ENCODE measurements at places on chromosomes 16 and 17.

DNA sequence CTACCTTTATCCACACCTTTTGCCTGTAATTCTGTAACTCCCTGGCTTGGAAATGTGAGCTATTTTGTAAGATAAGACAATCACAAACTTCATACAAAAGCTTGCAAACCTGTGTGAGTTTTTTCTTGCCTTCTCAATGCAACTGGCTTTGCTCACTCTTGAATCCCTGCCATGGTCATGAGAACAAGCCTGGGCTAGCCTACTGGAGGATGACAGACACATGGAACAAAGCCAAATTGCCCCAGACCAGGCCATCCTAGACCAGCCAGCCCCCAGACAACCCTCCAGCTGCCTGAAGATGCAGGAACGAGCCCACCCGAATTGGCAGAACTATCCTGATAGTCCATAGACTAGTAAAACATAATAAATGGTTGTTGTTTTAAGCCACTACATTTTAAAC is 466.6 kb upstream of the ERCC4 start:
- DNase-seq: no peak

GRCh38 chr17:74790161-74791058 is 14.3 kb upstream of the NAT9 start:
- DNase-seq: no peak

GRCh38 chr17:38605411-38605840 is 326 bp downstream of the SRCIN1 start:
- peak; percentile 46 for DNase-seq

DNA sequence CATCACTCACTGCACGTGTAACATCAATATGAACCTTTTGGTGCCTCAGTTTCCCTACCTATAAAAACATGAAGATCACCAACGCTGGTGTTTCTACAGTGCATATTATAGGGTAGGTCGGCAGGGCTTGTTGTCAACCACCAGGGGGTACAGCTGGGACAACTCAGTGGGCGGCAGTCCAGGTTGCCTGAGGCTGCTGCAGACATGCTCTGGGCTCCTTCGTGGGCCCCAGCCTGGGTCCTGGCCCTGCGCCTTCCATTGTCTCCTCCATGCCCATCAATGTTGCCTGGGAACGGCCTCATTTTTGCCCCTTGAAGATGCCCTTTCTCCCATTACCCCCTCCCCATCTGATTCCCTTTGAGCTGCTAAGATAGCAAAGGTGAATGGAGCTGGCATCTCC is 89.8 kb downstream of the GSG1L start:
- no peak for DNase-seq

DNA sequence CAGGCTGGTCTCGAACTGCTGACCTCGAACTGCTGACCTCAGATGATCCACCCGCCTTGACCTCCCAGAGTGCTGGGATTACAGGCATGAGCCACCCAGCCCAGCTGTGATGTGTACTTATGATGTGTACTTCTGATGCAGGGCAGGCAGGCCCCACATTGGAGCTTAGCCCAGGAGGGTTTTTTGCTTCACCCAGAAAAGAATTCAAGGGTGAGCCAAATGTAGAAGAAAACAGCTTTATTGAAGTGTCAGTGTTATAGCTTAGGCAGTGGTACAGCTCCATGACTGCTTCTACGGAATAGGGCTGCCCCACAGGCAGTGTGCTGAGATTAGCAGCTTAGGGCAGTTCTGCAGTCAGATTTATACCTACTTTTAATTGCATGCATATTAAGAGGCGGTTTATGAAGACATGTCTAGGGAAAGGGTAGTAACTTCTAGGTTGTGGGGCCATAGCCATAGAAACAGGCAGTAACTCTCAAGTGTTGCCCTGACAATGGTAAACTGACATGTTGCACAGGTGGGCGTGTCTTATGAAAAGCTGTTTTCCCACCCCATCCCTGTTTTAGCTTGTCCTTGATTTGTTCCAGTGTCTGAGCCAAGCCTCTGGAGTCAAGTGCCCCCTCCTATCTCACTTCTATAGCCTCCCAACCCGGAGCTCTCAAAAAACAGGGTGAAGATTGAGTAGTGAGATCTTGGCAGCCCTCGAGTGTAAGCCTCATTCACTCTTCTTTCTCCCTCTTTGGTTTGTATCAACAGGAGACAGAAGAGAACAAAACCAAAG is 24.1 kb upstream of the POLR3E start:
- DNase-seq: no peak

DNA sequence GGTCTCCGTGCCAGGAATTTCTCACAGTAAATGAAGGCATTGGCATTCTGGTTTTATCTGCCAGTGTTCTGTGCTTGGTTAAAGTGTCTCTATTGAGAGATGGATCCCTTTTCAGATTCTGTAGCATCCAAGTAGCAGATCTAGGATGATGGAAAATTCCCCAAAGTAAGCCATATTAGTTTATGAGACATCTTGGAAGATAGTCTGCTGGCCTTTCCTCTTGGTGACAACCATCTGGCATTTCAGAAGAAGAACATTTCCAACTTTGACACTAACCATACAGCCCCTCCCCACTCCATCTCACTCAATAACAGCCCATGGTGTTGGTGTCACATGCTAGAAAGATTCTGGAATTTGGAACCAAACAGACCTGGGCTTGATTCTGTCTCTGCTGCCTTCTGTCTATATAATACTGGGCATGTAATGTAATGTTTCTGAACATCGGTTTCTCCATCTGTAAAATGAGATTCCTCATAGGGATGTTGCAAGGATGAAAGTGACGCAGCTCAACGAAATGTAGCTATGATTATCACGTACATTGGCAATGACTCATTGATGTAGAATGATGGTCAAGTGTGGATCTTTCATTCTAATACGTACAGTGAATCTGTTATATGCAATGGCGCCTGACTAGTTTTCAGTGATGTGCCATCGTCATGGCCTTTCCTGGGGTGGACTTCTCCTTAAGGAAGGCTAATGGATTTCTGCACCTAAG is 32.6 kb upstream of the PIRT start:
- no peak for DNase-seq

GRCh38 chr16:59527206-59527997 is 793.3 kb upstream of the GOT2 start:
- no peak for DNase-seq

GRCh38 chr16:71353736-71354135 is 4.8 kb upstream of the CALB2 start:
- peak; percentile 3 for DNase-seq

DNA sequence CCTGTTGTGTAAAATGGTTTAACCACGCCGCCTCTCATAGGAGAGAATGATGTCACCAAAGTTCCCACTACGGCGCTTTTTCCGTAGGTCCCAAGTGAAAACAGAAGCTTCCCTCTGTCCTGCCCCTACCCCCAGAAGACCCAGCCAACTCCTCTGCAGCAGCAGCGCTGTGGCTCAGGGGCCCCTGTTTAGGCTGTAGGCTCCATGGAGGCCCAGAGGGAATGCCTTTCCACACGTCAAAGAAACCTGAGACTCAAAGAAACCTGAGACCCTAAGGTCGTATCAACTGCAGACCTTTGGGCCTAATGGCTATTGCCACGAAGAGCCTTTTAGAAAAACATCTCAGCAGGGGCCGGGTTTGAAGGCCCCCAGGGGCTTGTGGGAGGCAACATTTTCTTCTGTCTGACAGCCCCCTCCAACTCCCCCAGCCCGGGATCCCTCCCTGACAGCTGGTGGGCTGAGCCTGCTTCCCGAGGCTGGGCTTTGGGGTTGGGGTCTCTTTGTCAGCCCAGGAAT is 43.1 kb upstream of the MEAK7 start:
- no peak for DNase-seq

- no peak for DNase-seq
Observed at GRCh38 chr17:42629411-42630009, 20.0 kb downstream of the TUBG1 start.

- peak; percentile 49 for DNase-seq
Observed at GRCh38 chr17:57570724-57571344, 174.3 kb downstream of the CCDC182 start.

DNA sequence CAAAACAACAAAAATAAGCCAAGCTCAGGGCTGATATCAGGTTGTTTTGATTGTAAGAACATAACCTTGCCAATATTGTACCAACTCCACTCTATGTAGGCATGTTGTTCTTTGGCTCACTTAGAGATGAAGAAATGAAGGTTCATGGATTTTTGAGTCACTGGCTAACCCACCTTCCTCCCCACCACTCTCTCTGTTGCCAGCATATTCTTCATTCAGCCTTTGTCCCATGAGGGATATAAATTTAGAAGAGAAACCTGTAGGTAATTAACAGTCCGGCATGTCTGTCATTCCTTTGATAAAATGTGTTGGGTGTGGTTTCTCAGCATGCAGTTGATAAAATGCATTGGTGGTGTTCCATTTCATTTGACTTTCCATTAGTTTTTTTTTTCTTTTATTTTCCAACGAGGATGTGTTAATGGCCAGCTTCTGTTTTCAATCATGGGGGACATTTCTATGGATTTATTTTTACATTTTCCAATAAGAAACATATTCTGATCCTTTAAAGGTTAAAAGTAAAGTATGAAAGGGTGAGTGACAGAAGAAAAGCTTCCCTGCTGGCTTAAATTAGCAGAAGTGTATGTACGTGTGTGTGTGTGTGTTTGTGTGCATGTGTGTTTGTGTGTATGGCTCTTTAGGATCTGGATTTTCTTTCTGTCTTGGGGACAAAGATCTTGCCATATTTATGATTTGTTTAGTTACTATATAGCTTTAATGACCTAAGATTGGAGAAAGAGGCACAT is 166.2 kb upstream of the KCNJ16 start:
- no peak for DNase-seq

- no peak for DNase-seq
Observed at GRCh38 chr17:53941231-53941630, 118.5 kb downstream of the KIF2B start.

DNA sequence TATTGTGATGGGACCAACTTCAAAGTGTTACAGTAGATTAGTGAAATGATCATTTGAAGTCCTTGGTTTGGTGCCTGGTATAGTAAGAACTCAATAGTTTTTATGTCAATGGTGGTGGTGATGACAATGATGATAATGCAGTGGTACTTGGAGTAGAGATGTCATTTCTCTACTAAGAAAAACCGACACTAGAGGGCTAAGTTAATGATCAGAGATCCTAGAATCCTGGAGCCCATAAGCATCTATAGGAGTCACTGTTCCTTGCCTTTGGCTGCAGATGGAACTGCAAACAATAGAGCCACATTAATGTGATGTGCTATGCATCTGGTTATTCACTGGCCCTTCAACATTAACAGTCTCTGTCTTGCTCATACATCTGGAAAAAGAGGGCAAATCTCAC is 103.8 kb downstream of the ANKFN1 start:
- no peak for DNase-seq

DNA sequence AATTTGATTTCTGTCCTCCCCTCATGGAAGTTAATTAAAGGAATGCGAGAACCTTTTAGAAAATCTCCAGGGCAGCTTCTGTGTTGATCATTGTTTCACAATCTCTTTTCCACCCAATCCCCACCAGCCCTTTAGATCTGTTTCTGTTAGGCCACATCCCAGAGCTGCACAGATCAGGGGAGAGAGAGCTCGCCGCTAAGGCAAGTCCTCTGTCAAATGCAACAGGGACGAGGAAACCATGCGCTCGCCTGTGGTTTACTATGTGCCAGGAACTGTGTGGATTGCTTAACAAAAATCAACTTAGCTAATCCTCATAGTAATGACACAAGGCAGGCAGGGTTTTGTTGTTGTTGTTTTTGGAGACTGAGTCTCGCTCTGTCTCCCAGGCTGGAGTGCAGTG is 115.4 kb downstream of the SALL1 start:
- DNase-seq: no peak

DNA sequence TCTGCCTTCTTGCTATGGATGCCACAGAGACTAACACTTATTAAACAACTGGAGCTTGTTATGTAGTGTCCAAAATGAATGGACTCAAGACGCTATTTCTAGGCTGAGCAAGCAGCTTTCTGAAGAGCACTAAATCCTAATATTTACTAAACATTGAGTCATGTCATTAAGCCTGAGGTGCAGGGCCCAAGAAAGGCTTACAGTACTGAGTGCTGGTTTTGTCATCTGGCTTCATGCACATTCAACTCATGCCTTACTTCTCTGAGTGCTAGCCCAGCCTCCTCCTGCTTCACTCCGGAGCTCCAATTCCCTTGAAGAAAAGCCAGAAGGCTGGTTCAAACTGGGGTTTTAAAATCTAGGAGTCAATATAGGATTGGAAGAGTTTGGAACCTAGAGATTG is 363.3 kb upstream of the CDH5 start:
- DNase-seq: no peak

GRCh38 chr16:85246473-85246872 is 134.2 kb upstream of the CIBAR2 start:
- DNase-seq: no peak

DNA sequence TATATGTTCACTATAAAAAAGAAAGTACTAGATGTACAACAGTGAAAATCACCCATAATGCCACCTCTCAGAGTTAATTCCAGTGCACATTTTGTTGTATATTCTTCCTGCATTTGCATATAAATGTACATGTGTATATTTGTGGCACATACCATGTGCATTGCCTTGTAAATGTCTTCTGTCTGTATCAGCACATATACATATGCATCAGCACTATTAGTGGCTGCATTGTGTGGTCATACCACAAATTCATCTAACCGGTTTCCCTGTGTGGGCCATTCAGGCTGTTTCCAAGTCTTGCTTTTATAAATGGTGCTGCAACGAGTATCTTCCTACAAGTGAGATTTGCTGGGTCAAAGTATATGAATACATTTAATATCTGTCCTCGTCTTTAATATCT is 6.5 kb downstream of the KSR1 start:
- no peak for DNase-seq

GRCh38 chr16:17696616-17697015 is 225.9 kb upstream of the XYLT1 start:
- DNase-seq: no peak

GRCh38 chr16:21235199-21235585 is 1.7 kb downstream of the ANKS4B start:
- DNase-seq: no peak

GRCh38 chr16:78505544-78506366 is 406.3 kb downstream of the WWOX start:
- peak; percentile 35 for DNase-seq

DNA sequence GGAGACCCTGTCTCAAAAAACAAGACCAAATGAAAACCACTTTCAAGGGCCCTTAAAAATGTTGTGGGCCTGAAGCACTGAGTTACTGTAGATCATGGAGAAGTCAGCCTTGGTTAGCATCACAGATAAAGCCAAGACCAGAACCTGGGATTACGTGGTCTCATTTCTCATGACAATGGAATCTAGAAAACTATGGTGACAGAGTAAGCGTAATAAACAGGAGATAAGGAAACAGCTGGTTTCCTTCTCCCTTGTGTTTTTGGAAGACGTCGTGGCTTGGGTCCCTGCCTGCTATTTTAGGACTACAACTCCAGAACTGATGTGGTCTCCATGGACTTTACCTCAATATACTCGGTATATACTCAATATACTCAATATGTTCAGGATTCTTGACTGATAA is 180.7 kb upstream of the ZFHX3 start:
- DNase-seq: no peak

GRCh38 chr16:79610771-79611170 is 10.2 kb upstream of the MAF start:
- DNase-seq: no peak

DNA sequence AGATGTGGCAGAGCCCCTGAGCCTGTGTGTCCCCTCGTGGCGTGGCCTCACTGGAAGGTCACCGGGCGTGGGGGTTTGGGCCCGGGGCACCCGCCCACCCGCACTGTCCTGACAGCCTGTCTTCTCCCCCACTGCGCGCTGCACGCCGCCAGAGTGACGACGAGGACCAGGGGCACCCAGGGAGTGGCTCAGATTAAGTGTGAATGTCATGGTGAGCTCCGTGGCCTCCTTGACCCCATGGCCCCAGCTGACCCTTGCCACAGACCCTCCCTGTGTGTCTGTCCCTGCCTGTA is 15.1 kb downstream of the PRSS27 start:
- no peak for DNase-seq
